ENCODE measurements at places on chromosomes 7 and 10.

DNA sequence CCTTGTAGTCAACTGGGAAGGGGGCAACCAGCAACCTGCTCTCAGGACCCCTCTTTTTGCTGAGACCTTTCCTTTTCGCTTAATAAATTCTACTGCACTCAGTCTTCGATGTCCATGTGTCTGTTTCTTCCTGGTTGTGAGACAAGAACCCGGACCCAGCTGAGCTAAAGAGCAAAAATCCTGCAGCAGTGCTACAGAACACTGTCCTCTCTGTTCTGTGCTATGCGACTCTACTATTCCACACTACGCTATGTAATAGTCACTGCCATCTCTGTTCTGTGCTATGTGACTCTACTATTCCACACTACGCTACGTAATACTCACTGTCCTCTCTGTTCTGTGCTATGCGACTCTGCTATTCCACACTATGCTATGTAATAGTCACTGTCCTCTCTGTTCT lies 34.3 kb downstream of the DIP2C start:
- no peak for DNase-seq

- DNase-seq: no peak
Measured at GRCh38 chr7:74655768-74656440, 1.6 kb upstream of the GTF2I start.

DNA sequence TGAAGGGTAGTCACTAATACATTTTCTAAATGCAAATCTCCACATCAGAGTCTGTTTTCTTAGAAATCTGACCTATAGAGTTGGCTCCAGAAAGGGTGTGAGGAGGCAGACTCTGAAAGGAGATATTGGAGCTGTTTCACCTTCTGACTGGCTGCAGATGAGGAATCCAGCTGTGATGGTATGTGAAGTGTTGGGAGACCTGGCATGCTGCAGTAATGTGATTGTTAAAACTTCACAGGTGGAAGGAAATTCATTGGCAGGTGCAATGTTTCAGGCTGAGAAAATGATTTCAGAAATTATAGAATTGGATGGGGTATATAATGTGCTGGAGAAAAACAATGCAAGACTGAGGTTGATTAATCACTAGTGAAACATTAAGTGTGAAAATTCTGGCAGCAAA lies 1134.0 kb upstream of the LRRN3 start:
- DNase-seq: no peak

- DNase-seq: no peak
Measured at GRCh38 chr10:43257347-43258210, 9.3 kb downstream of the RASGEF1A start.

DNA sequence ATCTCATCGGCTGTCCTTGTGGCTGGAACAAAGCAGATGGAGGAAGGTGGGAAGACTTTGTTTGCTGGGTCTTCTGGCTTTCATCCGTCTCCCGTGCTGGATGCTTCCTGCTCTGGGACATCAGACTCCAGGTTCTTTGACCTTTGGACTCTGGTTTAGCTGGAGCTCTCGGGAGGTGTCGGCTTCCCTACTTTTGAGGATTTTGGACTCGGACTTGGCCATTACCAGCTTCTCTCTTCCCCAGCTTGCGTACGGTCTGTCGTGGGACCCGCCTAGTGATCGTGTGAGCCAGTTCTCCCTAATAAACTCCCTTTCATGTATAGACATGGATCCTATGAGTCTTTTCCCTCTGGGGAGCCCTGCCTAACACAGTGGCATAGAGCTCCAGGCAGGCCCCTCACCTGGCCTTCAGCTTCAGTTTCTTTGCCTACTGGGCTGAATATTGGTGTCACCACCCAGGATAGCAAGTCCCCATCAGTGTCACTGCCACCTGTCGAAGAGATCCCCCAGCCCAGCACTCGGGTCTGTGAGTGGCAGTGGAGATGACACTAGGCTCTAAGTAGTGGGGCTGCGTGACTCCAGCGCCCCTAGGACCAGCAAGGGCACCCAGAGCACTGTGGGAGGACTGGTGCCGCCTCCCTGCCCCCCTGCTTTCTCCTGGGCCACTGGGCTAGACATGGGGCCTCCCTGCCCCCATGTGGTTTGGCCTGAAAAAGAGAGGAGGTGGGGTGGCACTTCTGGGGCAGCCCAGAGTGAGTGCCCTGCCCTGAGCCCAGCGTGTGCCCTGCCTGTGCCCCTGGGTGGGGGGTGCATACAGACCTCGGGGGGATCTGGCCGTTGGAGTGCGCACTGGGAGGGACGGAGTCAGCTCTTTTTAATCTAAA lies 135.6 kb downstream of the LHPP start:
- DNase-seq: no peak

GRCh38 chr10:72240371-72240770 lies 24.3 kb upstream of the ASCC1 start:
- no peak for DNase-seq

DNA sequence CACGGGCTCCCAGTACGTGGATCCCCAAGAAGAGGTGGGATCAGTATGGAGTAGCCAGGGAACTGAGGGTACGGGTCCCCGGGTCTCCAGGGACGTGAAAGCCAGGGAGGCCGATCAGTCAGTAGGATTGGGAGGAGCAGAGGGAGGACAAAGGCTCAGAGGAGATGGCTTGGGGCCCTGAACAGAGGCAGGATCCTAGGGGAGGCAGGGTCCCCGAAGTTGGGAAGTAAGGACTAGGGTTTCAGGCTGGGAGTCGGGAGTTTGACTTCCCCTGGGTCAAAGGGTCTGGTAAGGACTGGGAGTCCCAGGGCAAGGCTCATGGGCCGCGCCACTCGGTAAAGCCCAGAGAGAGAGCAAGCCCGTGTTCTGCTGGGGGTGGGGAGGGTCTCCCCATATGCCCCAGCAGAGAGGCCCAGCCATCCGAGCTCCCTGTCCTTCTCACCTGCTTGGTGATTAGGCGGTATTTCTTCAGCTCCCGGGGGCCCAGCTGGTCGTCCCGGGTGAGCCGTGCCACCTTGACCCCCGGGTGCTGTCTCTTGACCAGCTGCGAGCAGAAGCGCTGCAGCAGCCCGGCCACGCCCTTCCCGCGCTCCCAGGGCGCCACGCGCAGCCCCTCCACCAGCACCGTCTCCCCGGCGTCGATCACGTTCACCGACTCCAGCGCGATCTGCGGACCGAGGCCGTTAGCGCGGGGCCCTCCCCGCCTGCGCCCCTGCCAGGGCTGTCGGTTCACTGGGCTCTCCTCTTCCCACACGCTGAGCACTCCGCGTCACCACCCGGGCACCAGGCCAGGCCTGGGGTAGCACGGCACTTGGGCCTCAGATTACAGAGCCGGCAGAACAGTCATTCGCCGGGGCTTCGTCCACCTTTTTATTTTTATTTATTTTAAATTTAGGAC lies 7.0 kb downstream of the NAT16 start:
- DNase-seq: no peak

All from CD4-positive, alpha-beta T cell treated with Interleukin-21 for 1 hour (primary cell).